ENCODE measurements at places on chromosomes 3 and 15.

DNA sequence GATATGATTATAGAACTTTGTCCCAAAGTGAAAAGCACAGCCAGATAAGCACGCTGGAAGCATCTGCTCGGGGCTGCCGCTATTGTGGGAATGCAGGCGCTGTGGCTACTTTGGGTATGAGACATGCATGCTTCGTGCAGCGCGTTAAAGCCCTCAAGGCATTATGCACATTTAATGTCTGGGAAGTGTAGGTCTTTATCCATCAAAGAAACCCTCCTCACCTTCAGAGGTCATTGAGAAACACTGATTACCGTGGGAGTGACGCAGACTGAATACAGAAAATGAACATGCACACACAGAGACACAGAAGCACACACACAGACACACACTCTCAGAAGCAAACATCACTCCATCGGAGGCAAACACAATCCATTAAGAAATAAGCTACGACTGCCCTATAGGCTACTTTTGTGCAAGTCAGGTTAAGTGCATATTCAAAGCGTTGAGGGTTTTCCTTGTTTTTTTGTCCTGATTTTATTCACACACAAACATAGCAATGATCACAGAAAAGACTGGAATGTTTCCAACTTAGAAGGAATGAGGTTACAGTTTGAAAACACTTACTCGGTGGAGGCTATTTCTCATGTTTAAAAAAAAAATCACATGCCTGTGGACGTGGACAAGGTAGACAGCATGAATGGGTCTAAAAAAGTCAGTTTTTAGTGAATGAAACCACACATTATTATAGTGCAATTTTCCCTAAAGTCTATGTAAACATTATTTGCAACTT lies 68.5 kb downstream of the PLCH1 start:
- no peak for DNase-seq

DNA sequence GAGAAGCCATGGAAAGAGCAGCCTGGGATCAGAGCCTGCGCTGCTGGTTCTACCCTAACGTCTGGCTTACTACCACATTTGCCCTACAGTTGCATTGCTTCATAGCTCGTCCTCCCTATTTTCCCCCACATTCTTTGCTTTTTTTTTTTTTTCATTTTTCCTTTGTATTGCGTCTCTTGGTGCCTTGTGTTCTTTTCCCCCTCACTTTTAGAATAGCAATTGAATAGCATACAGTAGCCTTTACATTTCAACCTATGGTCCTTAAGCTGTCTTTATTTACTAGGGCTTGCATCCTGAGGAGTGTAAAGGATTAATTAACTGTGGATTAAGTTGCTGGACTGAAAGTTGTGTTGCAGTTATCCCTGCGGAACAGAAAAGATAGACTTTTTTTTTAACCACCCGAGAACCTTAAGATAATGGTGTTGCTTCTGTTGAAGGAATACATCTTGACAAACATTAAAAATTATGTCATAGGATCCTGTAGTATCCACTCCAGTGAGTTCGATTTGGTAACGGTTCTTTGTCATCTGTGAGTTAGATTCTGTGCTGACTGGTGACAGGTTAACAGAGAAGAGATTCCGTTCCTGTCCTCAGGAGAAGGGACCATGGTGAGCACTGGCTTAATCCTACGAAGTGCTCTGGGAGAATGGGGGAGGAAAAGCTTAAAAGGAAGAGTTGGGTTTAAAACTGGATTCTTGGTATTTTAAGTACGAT lies 417.4 kb upstream of the NAALADL2 start:
- DNase-seq, result peak; percentile 38

- DNase-seq, result no peak
Measured at GRCh38 chr3:123807820-123808219, 76.3 kb downstream of the MYLK start.

- DNase-seq, result no peak
Measured at GRCh38 chr3:37135561-37135960, 38.8 kb downstream of the LRRFIP2 start.

GRCh38 chr15:85479071-85479647 lies 98.8 kb downstream of the AKAP13 start:
- DNase-seq, result no peak

DNA sequence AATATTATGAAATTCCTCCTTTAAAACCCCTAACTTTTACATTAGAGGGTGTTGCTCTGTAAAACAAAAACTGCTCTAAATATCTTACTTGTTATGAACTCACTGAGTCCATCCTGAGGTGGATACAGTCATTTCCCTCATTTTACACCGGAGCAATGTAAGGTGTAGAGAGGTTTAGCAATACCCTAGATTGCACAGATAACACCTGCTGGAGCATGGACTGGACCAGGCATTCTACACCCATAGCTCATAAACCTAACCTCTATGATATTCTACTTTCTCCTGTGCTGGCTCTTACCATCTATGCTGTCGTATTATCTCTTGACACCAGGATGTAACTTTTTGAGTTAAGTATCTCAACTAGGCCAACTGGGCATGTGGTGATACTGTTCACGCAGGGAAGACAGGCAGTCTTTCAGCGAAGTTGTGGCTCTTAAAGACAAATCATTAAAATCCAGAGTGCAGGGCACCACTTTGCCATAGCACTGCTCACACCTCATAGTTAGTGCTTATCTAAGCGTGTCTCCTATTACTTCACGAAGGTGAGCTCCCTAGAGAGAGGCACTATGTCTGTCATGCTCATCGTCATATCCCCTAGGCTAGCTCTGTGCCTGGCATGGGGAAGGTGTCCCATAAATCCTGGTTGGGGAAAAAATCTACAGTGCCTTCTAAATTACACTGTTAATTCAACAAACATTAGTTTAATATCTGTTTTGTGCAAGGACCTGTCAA lies 100.1 kb upstream of the SLC2A2 start:
- no peak for DNase-seq

GRCh38 chr3:13019243-13020095 lies 53.8 kb downstream of the IQSEC1 start:
- DNase-seq, result no peak

GRCh38 chr3:169430707-169431404 lies 232.7 kb downstream of the MECOM start:
- DNase-seq, result peak; percentile 22

DNA sequence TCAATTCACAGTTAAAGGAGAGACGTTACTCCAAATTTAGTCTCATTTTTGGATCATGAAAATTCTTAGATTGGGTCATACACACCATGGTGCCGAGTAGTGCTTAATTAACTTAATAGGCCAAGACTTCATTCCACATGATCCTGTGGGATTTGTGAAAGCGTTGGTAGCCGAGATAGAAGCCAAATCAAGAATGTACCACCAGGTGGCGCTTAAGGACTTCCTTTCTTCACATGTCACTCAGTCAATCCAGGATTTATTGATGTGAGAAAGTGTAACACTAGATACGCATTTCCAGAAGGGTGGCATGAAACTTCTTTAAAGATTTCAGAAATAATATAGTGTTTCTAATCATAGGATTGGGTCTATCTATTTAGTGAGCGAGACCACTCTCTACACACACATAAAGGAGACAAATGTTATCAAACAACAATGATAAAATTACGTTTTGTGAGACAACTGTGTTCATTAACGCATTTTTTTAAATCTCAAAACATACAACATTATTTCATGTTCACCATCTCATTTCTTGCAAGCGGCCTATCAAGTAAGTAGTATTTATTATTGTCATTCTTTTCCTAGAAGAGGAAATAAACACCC lies 436.1 kb downstream of the CHL1 start:
- DNase-seq, result peak; percentile 75

- DNase-seq, result no peak
Measured at GRCh38 chr3:12299026-12299425, 10.2 kb downstream of the PPARG start.

GRCh38 chr15:74300057-74300795 lies 64.1 kb downstream of the CCDC33 start:
- no peak for DNase-seq

DNA sequence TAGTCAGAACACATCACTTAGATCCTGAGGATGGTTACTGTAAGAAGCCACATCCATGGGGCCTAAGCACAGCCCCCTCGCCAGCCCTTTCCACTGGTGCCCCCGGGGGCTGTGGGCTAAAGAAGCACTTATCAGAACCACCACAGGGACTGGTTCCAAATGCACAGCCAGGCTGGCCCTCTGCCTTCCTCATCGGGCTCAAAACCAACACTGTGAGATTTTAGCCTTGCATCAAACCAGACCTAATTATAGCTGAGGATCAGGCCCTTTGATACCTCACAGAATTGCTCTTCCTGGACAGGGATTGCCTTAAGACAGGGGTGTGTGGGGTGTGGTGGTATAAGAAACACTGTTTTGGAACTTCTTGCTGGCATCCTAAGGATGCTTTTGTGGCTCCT lies 23.7 kb downstream of the SRPRB start:
- DNase-seq, result no peak

GRCh38 chr3:60652829-60653228 lies 598.4 kb downstream of the FHIT start:
- no peak for DNase-seq

- DNase-seq, result no peak
Measured at GRCh38 chr15:77507911-77508310, 87.2 kb downstream of the HMG20A start.

- no peak for DNase-seq
Measured at GRCh38 chr3:87436781-87437543, 160.6 kb upstream of the POU1F1 start.

- no peak for DNase-seq
Measured at GRCh38 chr15:65287520-65287855, 805 bp upstream of the PARP16 start.

GRCh38 chr3:183287301-183287971 lies 34.4 kb downstream of the B3GNT5 start:
- no peak for DNase-seq

DNA sequence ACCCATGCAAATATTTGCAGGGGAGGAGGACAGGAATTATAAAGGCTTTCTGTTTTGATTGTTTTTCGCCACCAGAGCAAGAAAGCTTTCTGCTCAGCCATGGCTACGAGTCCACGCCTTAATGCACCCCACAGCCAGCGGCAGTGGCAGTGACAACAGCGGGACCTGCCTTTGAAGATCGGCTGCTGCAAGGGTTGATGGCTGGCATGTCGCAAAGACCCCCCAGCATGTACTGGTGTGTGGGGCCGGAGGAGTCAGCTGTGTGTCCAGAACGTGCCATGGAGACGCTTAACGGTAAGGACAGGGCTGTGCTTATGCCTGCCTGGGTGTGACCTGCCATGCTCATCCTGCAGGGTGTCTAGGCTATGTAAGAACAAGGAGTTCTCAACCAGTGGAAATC lies 5.3 kb downstream of the LRRK1 start:
- no peak for DNase-seq

GRCh38 chr3:33590541-33590940 lies 127.5 kb downstream of the CLASP2 start:
- DNase-seq, result no peak

DNA sequence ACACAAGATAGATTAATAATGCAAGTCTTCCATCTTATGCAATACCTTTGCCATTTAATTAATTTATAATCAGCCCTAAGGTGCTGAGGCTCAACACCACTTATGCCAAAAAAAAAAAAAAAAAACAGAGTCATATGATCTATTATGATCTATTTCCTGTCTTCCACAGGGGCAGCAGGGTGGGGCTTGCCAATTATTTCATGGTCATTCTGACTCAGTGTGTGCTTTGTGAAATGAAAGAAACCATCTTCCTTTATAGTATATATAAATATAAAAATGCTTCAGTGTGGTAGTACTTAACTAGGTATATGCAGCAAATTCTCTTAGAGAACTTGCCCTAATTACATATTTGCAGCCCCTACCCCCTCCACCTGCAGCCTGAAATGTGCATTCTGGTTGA lies 7.2 kb upstream of the RARB start:
- no peak for DNase-seq

DNA sequence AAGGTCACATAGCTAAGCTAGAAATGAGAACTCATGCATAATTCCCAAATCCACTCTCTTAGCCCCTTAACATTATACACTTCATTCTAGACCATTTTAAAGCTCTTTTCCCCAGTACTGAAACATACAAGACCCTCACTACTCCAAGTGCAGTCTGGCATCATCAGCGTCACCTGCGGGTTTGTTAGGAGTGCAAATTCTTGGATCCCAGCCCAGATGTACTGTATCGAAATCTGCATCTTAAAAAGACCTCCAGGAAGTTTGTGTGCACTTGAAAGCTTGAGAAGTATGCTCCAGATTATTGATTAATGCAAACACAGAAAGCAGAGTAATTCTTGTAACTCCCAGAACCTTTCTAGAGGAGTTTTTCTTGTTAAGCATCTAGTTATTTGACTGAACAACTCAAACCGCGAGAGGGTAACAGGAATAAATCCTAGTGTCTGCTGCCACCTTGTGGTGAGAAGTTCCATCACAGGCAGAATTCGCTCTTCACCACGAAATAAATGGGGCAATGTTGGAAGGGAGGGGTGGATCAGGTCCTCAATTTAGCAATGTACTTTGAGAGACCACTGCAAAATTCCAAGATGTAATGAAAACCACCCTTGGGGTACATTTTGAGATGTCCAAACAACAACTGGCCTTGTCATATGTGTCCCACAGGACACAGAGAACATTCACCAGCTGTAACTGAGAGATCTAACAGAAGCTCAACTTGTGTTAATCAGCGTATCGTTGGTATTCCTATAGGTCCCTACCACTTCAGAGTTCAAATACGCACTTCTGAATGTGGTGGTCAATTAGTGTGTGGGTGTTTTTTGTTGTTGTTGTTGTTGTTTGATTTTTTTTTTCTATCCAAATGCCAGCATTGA lies 583 bp upstream of the C3orf49 start:
- DNase-seq, result peak; percentile 82

DNA sequence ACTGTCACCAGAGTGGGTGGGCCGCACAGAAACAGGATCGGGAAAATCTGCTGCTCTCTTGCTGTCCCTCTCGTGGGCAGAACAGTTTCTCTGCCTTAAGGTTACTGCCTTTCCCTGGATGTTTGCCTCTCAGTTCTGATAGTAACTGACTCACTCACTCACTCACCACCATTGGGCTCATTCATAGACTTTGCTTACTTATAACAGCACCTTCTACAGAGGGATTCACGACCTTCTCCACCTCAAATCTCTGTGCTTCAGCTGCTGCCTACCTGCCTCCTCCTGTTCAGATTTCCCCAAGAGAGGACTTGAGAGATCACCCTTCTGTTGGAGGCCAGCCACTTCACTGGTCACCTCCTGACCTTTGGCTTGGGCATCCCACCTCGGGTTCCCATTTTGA lies 147.7 kb upstream of the ICE2 start:
- no peak for DNase-seq

- no peak for DNase-seq
Measured at GRCh38 chr3:59994732-59995304, 945.0 kb upstream of the CFAP20DC start.

DNA sequence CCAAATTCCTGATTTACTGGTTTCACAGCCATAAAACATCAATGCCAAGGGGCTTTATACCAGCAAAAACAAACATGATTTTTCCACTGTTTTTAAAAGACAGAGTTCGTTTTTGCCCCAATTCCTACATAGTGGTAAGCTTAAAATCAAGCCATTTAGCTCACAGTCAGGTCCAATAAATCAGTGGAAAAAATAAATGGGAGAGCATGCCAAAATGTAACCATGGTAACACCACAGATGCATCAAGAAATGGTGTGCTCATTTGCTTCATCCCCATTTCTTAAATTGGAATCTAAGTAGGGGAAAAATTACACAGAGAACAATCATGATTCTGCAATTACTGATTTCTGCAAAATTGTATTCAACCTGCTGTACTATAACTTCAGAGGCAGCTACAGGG lies 418.8 kb downstream of the MAGI1 start:
- DNase-seq, result no peak

Measured in Kasumi-1 (cell line).